ENCODE measurements at places on chromosomes 1 and 21.

GRCh38 chr1:155037043-155037442 lies 3.4 kb downstream of the DCST1 start:
- no peak for DNase-seq

- DNase-seq, result no peak
These were observed 49.9 kb downstream of the STUM start for GRCh38 chr1:226598455-226598849.

- no peak for DNase-seq
These were observed 26.0 kb downstream of the LMX1A start for GRCh38 chr1:165330483-165330882.

DNA sequence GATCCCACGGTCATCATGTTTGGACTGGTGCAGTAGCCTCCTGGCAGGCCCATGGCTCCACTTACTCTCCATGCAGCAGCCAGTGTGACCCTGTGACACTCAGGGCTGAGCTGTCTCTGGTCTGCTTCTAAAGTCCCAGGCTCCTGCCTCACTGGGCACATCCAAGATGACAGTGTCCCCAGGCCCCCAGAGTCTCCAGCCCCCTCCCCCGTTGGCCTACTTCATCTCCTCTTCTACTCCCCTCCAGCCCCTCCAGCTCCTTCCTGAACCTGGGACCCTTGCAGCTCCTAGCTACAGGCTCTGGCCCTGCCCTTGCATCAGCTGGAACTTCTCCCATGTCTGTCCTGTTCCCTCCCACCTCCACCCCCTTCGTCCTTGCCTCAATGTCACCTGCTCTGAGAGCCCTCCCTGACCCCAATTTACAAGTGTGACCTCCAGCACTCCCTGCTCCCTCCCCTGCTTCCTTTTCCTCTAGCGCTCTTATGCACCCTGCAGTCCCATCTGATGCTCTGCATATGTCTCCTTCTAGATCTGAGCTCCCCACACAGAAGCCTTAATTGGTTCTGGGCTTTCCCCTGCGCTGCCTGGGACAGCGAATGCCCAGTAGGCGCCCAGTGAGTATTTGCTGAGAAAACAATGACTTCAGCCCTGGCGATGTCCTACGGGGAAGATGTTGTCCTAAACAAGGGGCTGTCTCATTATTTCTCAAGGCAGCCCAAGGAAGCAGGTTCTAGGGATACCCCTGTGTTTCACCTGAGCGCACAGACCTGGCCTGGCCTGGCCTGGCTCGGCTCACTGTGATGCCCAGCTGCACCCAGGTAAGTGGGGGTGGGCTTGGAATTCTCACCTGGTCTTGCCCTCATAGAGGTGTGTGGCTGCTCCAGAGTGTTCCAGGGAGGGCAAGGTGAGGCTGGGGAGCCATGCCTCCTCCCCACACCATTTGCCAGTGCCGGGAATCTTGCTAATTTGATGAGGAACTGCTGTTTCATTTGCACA lies 600.6 kb downstream of the PTPRU start:
- no peak for DNase-seq

DNA sequence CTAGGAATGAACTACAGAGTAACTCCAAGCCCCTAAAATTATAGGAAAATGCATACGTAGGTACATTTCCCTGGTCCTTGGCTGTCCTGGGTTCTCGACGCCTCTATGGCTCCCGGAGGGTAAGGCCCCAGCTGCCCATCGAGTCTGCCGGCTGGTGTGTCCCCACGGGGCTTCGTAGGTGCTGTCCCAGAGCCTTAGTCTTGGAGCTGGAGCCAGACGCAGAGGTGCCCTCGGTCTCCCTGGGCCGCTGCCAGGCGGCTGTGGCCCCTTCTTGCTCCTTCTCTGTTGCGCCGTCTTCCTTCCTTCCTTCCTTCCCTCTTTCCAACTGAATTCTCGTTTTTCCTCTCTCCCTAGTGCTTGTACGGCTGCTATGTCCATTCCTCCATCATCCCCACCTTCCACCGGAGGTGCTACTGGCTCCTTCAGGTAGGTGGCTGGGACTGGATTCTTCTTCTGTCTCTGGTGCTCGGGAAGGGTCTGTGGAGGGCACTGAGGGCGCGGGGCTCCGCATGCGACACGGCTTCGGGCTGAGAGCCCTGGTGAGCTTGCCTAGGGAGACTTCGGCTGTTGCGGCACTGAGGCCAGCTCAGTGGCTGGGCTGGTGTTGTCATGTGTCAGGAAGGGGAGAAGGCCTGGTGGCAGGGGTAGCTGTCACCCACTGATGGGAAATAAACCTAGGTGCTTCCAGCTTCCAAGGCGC lies 303.5 kb upstream of the VAMP3 start:
- no peak for DNase-seq
